Neural progenitor cell (in vitro differentiated cells): ENCODE measurements at places on chromosomes 6 and 20. TPM values are rescaled to one million over a fixed set of nuclear protein-coding genes. Genes with fewer than 3 reads are reported as not detected.

GRCh38 chr6:75600768-75601167 lies 912 bp upstream of the SENP6 start:
- DNase-seq: no peak

Gene RBM38
- 26.6 and 53.4 TPM in 2 replicates for total RNA-seq

- no peak for DNase-seq
These were observed 88.1 kb downstream of the SNAP25 start for GRCh38 chr20:10306440-10307358.

DNA sequence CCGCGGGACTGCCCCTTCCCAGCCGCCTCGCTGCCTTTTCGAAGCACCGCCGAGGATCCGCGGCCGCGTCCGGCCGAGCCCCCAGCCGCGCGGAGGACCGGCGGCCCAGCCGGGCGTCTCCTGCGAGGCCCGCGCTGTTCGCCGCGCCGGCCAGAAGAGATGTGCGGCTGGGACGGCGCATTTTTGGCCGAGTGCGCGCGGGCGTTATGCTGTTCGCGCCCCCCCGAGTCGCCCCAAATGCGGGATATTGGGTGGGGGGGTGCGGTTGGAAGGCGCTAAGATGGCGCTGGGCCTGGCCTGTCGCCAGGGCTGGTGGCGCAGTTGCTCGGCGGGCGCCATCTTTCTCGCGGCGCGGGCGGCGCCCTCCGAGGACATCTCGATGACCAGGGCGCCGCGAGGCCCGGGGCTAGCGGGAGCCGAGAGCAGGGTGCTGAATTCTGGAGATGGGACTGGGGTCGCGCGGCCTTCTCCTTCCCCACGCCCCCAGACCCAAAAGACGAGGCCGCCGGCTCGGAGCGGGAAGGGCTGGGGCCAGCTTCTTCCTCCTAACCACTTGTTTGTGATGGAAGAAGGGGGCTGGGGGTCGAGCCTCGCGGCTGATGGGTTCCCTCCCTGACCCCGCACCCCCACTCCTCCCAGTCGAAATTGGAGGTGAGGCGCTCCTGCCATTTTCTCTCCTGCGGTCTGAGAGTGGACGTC lies 1.5 kb downstream of the BICRAL start:
- peak; percentile 75 for DNase-seq

- DNase-seq: no peak
These were observed 81.6 kb upstream of the OPRM1 start for GRCh38 chr6:153957394-153957793.

GRCh38 chr20:24984961-24985640 lies 7.5 kb downstream of the APMAP start:
- DNase-seq: no peak

GRCh38 chr20:58102261-58102660 lies 126.2 kb downstream of the ANKRD60 start:
- no peak for DNase-seq

- DNase-seq: no peak
These were observed 59.9 kb downstream of the NUDT3 start for GRCh38 chr6:34332251-34333198.

DNA sequence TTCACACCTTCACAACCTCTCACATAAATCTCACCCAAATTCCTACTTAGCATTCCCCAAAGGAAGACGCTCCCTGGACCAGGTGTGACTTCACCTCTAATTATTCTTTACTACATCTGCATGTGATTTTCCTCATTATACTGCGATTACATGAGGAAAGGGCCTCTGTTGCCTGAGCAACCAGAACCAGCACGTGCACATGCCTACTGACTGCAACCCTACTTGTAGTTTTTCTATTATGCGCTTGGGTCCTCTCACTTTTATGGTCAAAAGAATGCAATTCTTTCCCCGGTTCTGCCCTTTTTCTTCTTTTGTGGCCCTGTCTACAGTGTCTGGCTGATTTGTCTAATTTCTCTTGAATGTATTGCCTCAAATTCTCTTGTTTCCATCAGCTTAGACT lies 20.4 kb upstream of the ANKEF1 start:
- no peak for DNase-seq

Gene LY6G6C
- not detected in 2 replicates for total RNA-seq

Gene MOG
- not detected in 2 replicates for total RNA-seq

Gene BLOC1S5
- total RNA-seq: 20.4 and 34.4 TPM in 2 replicates

DNA sequence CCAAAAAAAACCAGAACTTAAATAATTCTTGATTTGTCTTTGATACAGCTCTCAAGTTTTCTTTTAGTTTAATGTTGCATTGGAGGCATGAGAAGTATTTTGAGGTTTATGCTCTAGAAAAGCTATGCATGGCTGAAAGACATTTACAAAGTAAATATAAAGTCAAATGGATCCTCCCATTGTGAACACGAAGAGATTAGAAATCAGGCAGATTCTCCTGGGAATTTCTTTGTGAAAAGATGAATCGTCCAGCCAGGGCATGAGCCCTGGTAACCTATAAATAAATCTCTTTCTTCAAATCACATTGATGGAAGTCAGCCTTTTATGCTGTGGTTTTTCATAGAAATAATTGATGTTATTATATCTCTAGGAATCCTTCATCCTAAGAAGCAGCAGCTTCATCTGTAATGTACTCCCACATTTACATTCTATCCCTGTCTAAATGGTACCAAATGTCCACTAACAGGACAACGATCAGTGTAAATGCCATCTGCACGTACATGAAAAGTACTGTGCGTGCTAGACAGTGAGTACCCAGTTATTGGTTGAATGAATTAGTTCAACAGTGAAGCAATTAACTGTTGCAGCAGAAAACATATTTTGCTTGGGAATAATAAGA lies 143.6 kb downstream of the ALDH8A1 start:
- DNase-seq: no peak

GRCh38 chr20:16580147-16580546 lies 6.9 kb upstream of the KIF16B start:
- DNase-seq: peak; percentile 73
